ENCODE measurements at places on chromosomes 5 and 9. TPM values are rescaled to one million over a fixed set of nuclear protein-coding genes. Genes with fewer than 3 reads are reported as not detected.

The RGS7BP gene
- total RNA-seq = 1.5 TPM

The TSSK1B gene
- total RNA-seq = not detected

The OLFM1 gene
- total RNA-seq = 5.9 TPM

The FCN2 gene
- total RNA-seq = 84.0 TPM

The LCN2 gene
- 81.8 TPM for total RNA-seq

The MELK gene
- total RNA-seq = not detected

The IFNK gene
- total RNA-seq = not detected

The PRRX2 gene
- total RNA-seq = not detected

The NIPAL4 gene
- total RNA-seq = not detected

The KCNMB1 gene
- total RNA-seq = 0.25 TPM

The ARL14EPL gene
- not detected for total RNA-seq

GRCh38 chr5:76154009-76154690 lies 71.0 kb downstream of the SV2C start:
- no peak for DNase-seq

DNA sequence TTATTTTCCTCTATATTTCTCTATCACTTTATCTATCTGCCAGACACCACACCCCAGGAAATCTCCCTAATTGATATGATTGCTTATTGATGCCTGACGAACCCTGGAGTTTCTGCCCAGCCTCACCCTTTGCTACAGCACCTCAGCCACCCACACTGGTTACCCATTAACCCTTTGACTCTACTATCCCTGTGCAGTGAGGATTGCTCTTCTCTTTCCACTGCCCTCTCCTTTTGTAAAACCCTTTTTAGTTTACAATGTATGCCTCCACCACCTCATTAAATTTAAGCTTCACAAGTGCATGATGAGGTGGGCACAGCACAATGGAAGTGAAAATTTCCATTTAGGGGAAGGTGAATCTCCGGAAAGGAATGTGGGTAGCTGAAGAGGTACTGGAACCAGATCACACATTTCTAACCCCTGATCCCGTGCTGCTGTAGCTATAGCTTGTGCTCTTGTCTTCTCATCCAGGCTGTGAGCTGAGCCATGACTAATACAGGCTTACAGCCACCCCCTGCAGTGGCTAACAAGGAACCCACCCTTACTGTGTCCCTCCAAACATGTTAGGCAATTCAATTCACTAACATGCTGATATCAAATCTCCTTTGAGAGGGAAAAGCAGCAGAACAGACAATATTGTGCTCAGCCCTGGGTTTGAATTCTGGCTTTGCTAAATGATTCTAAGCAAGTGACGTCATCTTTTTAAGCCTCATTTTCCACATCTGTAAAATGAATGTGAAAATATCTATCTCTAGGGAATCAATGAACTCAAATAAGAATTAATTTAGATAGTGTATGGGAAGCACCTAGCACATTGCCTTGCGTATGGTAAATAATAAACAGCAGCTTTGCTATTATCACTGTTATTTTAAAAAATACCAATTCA lies 186.9 kb upstream of the TRIM32 start:
- DNase-seq = no peak

- no peak for DNase-seq
Observed at GRCh38 chr5:154430961-154431630, 14.7 kb upstream of the SAP30L start.

DNA sequence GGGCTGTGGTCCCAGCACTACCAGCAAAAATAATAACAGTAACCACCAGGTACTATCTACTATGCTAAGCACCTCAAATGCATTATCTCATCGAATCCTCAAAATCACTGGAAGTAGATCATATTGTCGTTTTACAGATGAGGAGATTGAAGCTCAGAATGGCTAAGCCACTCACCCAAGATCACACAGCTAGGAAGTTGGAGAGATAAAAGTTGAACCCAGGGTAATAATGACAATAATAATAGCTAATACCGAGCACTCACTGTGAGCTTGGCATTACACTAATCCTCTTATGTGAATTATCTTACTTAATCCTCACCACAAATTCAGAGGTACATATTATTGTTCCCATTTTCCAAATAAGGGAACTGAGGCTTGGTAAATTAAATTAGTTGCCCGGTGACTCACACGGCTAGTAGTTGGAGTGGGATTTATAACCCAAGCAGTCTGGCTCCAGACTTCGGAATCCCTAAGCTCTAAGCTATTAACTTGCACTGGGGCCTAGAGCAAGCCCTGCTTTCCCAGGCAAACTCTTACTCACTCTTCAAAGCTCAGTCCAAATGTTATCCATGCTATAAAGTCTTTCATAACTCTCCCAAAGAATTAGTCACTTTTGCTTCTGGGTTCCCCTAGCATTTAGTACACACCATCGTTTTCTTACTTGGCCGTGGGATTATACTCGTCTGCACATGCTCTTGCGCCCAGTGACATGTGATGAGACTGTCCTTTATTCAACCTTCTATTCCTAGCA lies 3.8 kb downstream of the ARSI start:
- DNase-seq = no peak

GRCh38 chr5:60830581-60831127 lies 13.4 kb downstream of the ELOVL7 start:
- DNase-seq = no peak

DNA sequence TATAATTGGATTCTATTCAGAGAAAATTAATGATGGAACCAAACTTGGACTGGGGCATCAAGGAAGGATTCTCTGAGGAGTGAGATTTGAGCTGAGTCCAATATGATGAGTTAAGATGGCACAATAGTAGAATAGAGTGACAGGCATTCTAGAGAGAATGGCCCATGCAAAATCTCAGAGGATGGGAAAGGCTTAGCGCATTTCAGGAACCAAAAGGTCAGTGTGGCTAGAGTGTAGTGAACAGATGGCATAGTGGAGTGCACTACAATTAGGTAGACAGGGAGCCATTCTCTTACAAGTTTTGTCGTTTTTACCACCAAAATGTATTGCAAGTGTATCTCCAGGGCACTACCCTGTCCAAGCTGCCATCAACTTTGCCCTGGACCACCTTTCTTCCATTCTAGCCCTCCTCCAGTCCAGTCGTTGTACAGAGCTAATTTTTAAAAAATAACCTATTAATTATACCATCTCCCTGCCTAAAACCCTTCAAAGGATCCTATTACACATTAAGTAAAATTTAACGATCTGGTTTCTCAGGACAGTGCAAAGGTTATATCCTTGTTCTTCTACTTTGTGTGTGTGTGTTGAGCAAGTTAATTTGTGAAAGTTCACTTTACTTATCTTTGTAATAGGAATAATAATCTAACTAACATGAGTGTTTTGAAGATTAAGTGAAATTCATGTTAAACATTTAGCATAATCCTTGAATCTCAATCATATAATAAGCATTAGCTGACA lies 211.7 kb downstream of the COMMD10 start:
- no peak for DNase-seq

GRCh38 chr5:14186059-14186830 lies 43.1 kb downstream of the TRIO start:
- DNase-seq = no peak

- DNase-seq = no peak
Observed at GRCh38 chr5:95870105-95870672, 47.7 kb upstream of the GLRX start.

DNA sequence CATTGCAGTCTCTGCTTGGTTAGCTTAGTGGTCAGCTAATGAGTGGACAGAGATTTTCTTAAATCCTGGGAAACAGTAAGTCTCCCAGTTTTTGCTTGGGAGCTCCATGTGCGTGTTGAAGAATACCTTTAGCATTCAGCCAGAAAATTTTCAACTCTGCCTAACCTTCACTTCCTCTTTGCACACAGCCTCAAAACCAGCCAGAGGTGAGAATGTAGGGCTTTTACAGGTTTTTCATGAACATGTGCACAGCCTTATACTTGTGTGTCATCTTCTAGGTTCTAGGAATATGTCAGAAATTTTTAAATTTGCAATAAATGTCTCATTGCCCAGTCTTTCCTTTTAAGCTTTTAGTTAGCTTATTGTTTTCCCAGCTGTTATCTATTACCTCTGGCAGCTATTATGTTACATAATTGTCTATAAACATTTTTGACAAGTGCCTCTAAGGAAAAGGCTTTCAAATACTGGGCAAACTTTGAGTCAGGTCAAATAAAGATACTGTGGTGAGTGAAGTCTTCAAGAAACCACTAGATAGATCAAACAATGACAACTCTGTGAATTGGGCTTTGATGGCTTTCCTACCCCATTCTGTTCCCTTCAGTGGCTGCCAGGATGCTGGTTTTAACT lies 12.7 kb downstream of the ADGRV1 start:
- no peak for DNase-seq

DNA sequence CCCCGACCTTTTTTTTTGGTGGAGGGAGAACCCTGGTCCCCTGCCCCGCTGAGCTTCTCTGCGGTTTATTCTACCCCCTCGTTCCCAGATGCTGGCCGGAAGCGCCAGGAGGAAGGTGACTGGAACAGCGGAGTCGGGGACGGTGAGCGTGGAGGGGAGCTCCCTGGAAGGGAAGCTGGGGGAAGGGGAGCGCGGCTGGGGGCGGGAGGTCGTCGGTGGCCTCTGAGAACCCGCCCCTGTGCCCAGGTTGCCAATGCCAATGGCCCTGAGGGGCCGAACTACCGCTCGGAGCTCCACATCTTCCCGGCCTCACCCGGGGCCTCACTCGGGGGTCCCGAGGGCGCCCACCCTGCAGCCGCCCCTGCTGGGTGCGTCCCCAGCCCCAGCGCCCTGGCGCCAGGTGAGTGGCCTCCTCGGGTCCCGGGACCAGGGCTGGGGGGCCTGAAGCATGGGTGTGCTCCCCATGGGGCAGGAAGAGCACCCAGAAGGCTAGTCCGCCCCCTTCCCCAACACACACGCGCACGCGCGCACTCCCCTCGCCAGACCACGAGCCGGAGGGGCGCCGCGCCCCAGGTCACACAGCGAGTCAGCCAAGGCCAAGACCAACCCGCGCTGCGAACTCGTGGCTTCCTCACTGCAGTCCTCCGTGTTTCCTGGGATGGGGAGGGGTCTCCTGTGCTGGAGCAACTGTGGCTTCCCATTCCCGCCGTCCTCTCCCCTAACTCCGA lies 10.6 kb downstream of the MYOZ3 start:
- no peak for DNase-seq

DNA sequence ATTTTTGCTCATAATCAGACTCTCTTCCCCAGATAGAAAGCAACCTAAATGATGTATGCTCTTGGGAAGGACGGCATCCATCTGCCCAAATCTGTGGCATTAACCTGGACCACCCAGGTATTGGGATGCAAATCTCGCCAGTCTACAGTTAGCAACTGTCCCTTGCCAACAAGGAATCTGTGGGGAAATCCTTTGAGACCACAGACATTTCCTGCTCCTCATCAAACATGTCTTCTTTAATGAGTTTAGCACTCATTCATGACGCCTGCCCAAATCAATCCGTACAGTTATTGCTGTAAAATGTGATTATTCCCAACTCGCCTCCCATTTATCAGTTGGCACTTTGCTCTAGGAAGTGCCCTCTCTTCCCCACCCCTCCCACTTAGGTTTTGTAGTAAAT lies 7.8 kb downstream of the ROR2 start:
- no peak for DNase-seq

DNA sequence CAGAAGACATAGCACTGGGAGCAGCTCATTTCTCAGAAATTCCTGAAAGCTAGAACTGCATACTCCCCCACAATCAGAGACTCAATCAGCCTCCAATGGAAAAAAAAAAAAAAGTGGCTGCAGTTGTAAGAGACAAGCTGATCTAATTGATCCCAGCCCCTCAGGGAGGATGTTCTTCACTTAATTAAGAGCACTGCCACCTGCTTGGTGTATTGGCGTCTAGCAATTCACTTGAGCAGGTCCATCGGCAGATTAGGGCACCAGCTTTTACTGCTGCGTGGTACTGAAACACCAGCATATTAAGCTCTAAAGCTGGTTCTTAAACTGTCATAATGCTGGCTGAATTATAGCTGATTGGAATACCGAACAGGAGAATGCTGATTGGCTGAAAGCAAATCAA lies 1890.1 kb upstream of the WWC1 start:
- no peak for DNase-seq

- no peak for DNase-seq
Observed at GRCh38 chr5:149878371-149878770, 66.2 kb downstream of the PDE6A start.

DNA sequence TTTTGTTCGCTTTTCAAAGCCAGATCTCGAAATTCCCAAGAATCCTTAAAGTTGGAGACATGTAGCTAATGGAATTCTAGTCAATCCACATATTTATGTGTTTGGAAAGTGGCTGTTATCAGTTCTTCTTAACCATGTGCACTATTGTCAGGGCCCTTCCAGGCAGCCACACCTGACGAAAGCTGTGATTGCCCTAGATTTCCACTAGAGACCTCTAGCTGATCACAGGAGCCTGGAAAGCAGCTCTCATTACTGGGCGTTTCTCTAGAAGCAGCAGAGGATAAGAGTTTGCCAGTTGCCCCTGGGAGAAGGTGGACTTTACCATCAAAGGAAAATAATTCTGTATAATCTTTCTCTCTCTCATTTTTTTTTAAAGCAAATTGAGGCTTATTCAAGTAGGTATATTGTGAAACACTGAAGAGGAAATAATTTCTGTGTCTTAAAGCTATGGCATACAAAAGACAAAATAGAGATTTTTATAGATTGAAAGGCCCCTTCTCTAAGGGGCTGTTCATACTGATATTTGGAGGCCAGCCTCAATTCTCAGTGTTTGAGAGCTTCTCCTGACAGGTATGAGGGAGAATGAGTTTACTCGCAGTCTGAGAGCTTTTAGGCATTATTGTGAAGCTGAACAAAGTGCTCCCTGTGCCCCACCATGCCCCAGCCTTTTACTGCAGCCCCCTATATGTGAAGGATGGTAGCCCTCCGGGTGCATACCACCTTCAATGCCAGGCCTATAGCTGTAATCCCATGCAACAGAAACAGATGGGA lies 405.4 kb upstream of the ACTBL2 start:
- DNase-seq = no peak

- no peak for DNase-seq
Observed at GRCh38 chr5:53130266-53130665, 20.7 kb upstream of the MOCS2 start.

GRCh38 chr5:18487928-18488480 lies 853.7 kb downstream of the TAF11L14 start:
- no peak for DNase-seq

GRCh38 chr5:50766042-50766441 lies 99.6 kb downstream of the PARP8 start:
- DNase-seq = no peak

DNA sequence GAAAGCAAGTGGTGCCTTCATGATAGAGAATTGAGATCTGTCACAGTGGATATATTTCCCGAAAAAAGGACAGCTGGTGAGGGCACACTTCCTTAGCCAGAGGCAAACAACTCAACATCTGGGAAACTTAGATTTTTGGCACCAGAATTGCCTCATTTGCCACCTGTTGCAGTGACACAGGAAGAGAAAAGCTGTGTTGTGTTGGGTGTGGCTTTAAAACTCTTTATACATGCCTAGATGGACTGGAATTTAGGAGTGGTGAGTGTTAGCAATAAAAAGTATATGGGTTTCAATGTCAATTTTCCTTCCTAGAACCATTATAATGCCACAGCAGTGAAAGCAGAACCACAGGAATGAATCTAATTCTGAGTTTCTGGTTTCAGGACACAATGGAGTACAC lies 62.6 kb upstream of the CEMIP2 start:
- no peak for DNase-seq

Measured in right lobe of liver (tissue), 6 donors.